ENCODE measurements at places on chromosomes 5 and 9.
A peak's percentile ranks its signal among the peaks of the same experiment; 100 is the strongest.

GRCh38 chr5:149277801-149278200, 6.1 kb downstream of the AFAP1L1 start:
- DNase-seq, result no peak

DNA sequence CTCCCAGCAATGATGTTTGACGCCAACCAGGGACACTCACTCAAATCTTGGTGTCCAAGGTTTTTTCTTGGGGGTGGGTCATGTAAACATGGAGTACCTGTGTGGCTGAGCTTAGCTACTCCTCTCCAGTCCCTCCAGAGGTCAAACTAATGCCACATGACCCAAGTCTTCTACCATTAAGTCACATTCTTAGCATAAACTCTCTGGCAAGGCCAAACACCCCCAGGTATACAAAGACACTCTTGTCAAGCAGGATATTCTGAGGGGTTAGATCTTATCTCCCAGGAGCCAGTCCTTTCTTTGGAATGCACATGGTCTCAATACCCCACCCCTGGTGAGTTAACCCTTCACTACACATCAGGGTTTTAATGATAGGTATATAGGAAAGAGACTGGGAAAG, 161.4 kb downstream of the PDZD2 start:
- DNase-seq, result no peak

DNA sequence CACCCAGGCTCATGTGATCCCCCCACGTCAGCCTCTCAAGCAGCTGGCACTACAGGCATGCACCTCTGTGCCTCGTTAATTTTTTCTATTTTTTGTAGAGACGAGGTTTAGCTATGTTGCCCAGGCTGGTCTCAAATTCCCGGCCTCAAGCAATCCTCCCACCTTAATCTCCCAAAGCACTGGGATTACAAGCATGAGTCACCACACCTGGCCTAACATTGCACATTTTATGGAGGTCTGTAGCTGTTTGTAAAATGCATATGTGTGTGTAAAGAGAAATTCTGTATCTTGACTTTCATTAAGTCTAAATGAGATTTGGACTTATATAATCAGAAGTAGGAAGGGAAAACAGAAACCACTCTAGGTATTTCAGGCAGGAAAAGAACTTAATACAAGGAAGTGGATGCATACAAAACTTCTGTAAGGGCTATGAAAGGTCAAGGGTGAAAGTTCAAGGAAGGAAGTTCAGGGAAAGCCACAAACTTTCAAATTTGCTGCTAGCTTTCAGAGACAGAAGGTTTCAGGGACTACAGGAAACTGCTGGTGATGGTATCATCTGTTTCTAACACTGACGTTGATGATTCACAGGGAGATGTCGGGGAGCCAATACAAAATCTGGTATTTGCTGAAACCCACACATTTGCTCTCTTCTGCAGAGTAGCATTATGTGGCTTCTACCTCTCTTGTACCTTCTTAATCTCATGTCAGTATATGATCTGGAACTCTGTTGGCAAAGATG, 209.4 kb downstream of the PIK3R1 start:
- peak; percentile 48 for DNase-seq

- DNase-seq, result no peak
Measured at GRCh38 chr9:126363847-126364671, 37.4 kb downstream of the MVB12B start.

DNA sequence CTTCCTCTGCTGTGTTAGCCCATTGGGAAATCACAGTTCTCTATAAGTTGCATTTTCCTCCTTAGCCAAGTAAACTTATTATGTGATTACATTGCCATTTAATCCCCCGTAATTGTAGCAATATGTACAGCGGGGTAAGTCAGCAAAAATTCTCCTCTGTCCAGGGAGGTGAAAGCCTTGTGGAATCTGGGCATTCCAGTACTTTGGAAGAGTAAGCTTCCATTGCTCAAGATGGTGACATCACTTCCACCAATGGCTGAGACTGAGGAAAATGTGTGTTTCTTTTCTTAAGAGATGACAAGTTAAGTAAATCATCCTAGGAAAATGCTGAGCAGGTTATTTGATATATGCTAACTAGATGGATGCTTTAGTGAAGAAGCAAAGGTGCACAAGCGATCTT, 436.7 kb downstream of the CETN3 start:
- no peak for DNase-seq

Measured in activated CD4-positive, alpha-beta T cell treated with anti-CD3 and anti-CD28 coated beads for 36 hours (primary cell).